ENCODE measurements at places on chromosomes 2 and 18.

- no peak for DNase-seq
These were observed 242.3 kb downstream of the ATAD2B start for GRCh38 chr2:23684395-23685176.

GRCh38 chr2:101775092-101775491, 77.6 kb downstream of the MAP4K4 start:
- DNase-seq: no peak

GRCh38 chr2:238220892-238221521, 17.5 kb upstream of the ILKAP start:
- DNase-seq: no peak

GRCh38 chr2:133774654-133775015, 206.4 kb upstream of the NCKAP5 start:
- no peak for DNase-seq

- no peak for DNase-seq
These were observed 136.6 kb downstream of the ZAP70 start for GRCh38 chr2:97849881-97850528.

GRCh38 chr2:214830794-214831346, 21.4 kb upstream of the BARD1 start:
- DNase-seq: no peak
